ENCODE measurements at places on chromosomes 5 and 9.

DNA sequence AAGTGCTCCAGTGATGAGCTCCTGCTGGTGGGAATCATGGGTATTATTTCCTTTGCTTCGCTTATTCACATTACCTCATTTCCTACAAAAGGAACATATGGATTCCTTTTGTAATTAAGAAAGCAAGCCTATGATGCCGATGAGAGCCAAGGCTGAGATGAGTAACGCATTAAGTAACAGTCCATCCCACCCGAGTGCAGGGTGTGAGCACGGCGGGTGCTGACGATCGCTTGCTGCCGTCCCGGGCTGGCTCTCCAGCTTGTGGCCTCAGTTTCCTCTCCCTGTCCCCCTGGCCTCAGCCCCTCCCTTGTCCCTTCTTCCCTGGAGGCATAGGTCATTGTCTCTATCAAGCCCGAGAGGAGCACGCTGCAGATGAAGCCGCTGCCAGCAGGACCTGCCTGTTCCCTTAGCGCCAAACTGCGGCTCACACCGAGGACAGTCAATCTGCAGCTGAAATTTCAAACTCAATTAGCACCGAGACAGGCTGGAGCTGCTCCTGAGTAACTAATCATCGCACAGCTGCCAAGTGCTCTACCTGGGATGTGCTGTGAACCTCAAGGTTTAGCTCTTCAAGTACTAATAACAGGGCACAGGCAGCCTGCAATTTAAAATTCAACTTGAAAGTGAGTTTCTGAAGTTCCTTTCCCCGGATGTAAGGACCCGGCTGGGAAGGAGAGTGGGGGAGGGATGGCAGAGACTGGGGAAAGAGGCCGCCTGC is 115.2 kb upstream of the RAPGEF1 start:
- no peak for DNase-seq

GRCh38 chr5:169804861-169805260 is 167.8 kb downstream of the DOCK2 start:
- DNase-seq, result no peak

DNA sequence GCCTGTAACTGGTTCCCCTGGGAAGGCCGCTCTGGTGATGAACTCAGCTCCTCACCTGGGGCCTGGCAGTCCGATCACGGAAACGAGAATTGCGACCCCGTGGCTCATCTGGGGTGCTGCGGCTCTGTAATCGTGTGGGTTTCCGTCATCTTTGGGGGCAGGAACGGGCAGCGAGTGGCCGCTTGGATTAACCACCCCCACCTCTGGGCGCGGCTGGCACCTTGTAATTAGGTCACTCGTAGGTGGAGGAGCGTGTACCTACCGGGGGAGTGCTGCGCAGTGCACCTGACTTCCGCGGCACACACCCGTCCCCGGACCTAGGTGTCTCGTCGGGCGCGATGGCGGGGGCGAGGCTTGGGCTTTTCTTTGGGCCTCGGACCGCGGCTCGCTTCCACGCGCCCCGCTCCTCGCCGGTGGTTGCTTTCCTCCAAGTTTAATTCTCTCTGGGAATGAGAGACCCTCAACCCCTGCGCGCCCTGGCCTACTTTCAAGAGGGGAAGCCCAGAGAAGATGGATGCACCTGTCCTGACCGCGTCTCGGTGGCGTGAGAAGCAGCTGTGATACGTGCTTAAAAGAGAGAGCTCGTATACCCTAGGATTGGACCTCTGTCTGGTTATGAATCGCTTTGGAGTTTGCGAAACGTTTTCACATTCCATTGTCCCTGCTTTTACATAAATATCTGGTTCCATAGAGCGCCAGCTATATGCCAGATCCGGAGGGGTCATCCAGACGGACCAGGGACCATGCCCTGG is 744 bp upstream of the PPP2CA start:
- DNase-seq, result peak; percentile 89

- DNase-seq, result no peak
Observed at GRCh38 chr9:87891754-87892153, 9.1 kb downstream of the SPATA31E1 start.

DNA sequence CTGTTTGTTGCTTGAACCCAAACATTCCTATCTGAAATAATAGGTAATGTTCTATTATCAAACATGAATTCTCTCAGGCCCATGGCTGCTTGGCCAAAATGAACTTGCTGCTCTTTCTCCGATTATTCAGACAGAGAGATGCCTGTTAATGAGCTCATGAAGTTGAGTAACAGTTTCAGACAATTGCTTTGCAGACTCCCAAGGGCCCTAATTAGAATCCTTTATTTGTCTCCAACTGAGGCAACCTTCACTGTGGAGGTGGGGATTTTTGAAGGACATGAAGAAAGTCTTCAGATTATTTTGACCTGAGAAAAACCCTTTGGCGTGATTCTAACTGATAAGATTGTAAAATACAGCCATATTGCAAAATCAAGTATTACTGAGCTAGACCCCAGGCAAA is 466.7 kb downstream of the NFIB start:
- DNase-seq, result no peak

DNA sequence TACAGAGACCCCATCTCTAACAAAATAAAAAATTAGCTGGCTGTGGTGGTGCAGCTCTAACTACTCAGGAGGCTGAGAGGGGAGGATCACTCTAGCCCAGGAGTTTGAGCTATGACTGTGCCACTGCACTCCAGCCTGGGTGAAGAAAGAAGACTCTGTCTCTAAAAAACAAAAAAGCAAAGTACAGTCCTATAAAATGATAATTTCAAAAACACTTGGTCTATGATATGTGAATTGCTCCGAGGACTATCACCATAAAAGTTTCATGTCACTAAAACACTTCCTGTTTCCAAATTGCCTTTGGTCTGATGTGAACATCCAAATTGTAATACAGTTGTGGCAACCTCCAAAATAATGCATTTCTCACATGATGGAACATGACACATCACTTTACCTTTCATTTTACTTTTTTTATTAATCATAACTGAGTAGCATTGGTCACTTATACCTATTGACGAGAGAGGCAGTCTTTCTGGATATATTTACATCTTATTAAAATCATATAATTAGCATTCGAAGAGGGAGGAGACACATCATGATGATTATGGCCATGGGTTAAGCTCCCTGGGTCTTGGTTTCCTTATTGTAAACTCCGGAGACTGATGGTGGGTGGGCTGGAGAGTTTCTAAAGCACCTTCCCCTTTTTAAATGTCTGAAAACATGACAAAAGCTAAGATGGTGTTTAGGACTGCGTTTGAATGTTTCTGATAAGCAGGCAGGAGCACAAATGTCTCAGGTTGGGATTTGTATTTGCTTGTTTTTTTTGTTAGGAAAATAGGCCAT is 25.8 kb upstream of the CD180 start:
- DNase-seq, result no peak

- DNase-seq, result no peak
Observed at GRCh38 chr5:10019236-10019635, 230.5 kb downstream of the ATPSCKMT start.

DNA sequence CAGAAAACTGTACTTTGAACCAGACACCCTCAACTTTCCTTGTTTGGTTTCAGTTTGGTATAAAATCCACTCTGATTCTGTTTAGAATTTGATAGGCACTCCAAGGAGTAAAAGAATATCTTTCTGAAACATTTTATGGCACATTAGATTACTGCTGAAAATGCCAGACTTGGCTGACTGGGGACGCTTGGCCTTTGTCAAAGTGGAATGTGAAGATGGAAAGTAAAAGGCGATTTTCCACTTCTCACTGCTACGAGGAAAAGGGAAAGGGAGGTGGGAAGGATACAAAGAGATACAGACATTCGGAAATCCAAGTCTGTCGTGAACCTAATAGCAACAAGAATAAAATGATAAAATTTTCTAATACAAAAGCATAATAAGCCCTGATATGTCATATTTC is 203.9 kb downstream of the DMRT2 start:
- DNase-seq, result no peak

DNA sequence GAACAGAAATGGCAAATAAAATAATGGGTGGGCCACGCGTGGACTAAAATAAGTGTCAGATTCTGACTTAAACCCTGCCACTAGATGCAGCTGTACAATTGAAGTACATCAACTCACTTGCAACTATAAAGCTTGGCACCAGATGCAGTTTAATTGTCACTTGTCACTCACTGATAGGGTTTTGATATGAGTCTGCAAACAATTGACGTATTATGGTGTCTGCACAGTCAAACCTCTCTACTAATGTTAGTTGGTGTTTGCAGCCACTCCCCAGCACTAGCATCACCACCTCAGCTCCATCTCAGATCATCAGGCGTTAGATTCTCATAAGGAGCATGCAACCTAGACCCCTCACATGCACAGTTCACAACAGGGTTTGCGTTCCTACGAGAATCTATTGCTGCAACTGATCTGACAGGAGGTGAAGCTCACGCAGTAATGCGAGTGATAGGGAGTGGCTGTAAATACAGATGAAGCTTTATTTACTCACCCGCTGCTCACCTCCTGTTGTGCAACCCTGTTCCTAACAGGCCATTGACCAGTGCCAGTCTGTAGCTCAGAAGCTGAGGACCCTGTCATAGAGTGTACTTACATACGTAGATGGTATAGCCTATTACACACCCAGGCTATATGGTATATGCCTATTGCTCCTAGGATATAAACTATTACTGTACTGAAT is 72.1 kb upstream of the SEMA6A start:
- DNase-seq, result no peak

GRCh38 chr5:55151923-55152842 is 7.8 kb upstream of the GPX8 start:
- DNase-seq, result no peak

DNA sequence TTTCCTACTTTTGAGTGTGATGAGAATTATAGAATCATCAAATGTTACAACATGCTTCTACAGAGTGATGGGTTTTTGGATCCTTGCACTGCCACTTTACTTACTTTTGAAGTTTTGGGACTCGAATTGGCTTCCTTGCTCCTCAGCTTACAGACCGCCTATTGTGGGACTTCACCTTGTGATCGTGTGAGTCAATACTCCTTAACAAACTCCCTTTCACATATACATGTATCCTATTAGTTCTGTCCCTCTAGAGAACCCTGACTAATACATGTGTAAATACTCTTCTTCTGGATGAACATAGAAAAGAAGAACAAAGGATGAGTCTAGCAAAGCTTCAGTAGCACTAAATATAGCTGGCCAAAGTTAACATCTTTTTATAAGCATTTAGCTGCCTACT is 98.7 kb upstream of the PDE4D start:
- DNase-seq, result no peak

DNA sequence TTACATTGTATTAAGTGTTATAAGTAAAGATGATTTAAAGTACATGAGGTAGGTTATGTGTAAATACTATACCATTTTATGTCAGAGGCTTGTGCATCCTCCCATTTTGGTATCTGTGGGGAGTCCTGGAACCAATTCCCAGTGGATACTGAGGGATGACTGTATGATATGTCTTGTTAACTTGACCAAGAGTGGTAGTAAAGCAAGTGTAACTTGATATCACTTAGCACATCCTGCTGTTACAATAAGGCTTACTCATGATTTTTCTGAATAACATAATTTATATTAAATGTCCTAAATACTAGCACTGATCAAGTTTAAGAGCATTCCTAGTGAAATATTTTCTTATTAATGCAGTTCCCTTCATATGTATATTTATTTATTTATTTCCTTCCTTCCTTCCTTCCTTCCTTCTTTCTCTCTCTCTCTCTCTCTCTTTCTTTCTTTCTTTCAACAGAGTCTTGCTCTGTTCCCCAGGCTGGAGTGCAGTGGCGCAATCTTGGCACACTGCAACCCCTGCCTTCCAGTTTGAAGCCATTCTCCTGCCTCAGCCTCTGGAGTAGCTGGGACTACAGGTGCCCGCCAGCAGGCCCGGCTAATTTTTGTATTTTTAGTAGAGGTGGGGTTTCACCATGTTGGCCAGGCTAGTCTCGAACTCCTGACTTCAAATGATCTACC is 7.5 kb downstream of the NDFIP1 start:
- no peak for DNase-seq

DNA sequence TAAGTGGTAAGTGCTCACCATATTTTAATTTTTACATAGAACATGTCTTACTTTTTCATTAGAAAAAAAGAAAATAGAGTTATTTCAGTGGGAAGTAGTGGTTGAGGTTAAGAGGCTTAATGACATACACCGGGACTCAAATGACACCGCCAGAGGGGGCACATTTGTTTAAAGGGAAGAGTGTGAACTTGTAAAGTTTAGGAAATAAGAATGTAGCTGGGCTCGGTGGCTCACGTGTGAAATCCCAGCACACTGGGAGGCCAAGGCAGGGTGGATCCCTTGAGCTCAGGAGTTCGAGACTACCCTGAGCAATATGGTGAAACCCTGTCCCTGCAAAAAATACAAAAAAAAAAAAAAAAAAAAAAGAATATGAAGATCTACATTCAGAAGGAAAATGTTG is 43.4 kb upstream of the TNFAIP8 start:
- DNase-seq, result no peak

DNA sequence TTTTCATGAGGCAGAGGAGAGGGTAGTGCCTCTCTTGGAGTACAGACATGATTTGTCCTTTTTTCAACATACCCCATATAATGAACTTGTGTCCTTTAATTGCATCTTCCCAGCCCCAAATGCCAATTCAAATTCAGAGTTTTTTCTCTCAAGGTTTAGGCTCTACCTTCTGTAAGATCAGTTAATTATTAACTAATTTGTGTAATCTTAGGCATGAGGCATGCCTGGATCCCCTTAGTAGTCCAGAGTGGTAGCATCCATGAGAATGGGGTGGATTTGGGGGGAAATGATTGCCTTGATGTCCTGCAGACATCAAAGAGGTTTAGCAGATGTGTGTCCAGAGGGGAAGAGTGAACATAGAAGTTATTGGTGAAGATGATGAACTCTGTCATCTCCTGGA is 533.3 kb downstream of the LRRC70 start:
- no peak for DNase-seq

GRCh38 chr9:135296735-135297455 is 182.7 kb upstream of the PPP1R26 start:
- no peak for DNase-seq

DNA sequence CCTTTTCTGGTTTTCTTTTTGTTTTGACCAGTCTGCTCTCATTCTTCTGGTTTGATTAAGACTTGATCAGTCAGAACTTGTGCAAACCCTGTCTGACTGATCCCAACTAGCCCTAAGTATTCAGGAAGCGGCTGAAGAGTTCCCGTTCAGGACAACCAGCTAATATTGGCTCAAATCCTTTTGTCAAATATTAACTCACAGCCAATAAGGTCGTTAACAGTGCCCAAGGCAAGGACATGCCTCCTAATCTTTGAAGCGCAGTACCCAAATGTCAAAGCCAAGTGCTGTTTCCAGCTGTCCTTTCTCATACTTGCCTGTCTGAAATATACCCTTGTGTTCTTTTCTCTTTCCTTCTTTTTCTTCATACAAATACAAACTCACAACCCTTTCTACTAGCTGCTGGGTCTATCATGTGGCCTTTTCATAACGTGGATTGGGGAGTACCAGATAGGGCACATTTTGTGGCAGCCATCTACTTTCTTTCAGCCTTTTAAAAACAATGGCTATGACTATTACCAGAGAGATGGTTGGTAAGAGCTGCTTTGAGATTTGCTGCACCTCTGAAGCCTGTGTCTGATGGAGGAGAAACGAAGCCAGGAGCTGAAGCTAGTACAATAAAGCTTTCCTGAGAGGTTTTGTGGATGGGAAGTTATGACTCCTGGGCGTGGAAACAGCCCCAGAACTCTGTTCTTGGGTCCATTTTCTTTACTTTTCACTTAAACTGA is 266.4 kb upstream of the ZNF608 start:
- DNase-seq, result no peak
